Progenitor cell of endocrine pancreas (in vitro differentiated cells): ENCODE measurements at places on chromosomes 12 and 14. TPM values are rescaled to one million over a fixed set of nuclear protein-coding genes. Genes with fewer than 3 reads are reported as not detected.

Gene OAS2
- not detected in 2 replicates for total RNA-seq

- no peak for DNase-seq
- H3K27ac ChIP-seq = no peak overlapping the region
- H3K27me3 ChIP-seq = no peaks in the 10 kb centered on the region
These were observed 210.2 kb upstream of the RPL10L start for GRCh38 chr14:46861753-46862152.

DNA sequence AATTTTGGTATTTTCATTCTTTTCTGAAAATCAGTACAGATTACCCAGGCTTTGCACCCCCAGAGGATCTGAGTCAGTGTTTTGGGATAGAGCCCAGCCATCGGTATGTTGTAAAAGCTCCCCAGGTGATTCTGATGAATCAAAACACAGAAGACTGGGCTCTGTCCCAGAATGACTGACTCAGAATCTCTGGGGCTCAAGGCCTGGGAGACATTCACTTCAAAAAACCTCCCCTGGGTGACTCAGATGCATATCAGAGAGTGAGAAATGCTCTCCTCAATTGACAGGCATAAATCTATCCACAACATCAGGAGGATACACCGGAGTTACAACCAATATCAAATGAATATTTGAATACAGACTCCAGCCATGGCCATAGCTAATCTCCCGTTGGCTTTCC lies 32.6 kb downstream of the SLC35F4 start:
- H3K27ac ChIP-seq = no peak overlapping the region
- H3K4me1 ChIP-seq = no peaks in the 10 kb centered on the region
- no peak overlapping the region for H3K4me3 ChIP-seq
- no peaks in the 10 kb centered on the region for H3K36me3 ChIP-seq
- peaks cover 5% of the 10 kb centered on the region for H3K27me3 ChIP-seq

- H3K27me3 ChIP-seq = no peaks in the 10 kb centered on the region
- H3K27ac ChIP-seq = no peak overlapping the region
These were observed 2.0 kb upstream of the STON2 start for GRCh38 chr14:81402123-81402495.

Gene FSCB
- total RNA-seq = not detected in 2 replicates

GRCh38 chr12:91129662-91130362 lies 18.5 kb upstream of the LUM start:
- H3K36me3 ChIP-seq = no peaks in the 10 kb centered on the region
- DNase-seq = no peak
- H3K4me3 ChIP-seq = no peak overlapping the region
- no peaks in the 10 kb centered on the region for H3K4me1 ChIP-seq
- no peaks in the 10 kb centered on the region for H3K27me3 ChIP-seq

Gene ABHD12B
- not detected in 2 replicates for total RNA-seq

Gene CLEC9A
- not detected in 2 replicates for total RNA-seq

Gene ARHGDIB
- 0.79 and 1.7 TPM in 2 replicates for total RNA-seq

GRCh38 chr14:99578541-99579101 lies 25.4 kb downstream of the CCDC85C start:
- H3K4me1 ChIP-seq = peaks cover 65% of the 10 kb centered on the region
- H3K27me3 ChIP-seq = no peaks in the 10 kb centered on the region
- peak overlapping the region; percentile 20 for H3K4me3 ChIP-seq
- DNase-seq = no peak

DNA sequence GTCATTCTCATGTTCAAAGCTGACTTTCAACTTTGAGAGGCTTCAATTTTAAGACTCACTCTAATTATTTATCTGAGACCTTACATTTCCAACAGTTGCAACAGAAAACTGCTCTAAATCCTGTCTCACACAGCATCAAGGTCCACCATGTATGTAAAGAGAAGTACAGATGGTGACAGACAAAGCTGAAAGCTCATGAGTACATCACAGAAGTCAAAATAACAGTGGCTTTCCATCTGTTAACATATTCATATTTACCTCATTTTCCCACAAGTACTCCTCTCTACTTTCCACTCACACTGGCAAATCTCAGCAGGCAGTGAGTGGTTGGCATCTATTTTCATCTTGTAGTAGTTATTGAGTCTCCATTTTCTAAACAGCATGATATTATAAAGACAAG lies 192.0 kb downstream of the MDGA2 start:
- no peak for DNase-seq
- H3K27ac ChIP-seq = no peak overlapping the region
- no peaks in the 10 kb centered on the region for H3K4me1 ChIP-seq
- H3K27me3 ChIP-seq = no peaks in the 10 kb centered on the region

- peaks cover 64% of the 10 kb centered on the region for H3K27me3 ChIP-seq
- H3K4me1 ChIP-seq = peaks cover 27% of the 10 kb centered on the region
- H3K27ac ChIP-seq = no peak overlapping the region
- no peak for DNase-seq
These were observed 64.7 kb upstream of the ESRRB start for GRCh38 chr14:76311079-76311758.

- no peak overlapping the region for H3K4me3 ChIP-seq
- H3K4me1 ChIP-seq = peaks cover 31% of the 10 kb centered on the region
- no peak for DNase-seq
These were observed 58.1 kb upstream of the SRSF5 start for GRCh38 chr14:69708586-69709560.

Gene AQP2
- total RNA-seq = 0.29 and 1.0 TPM in 2 replicates

DNA sequence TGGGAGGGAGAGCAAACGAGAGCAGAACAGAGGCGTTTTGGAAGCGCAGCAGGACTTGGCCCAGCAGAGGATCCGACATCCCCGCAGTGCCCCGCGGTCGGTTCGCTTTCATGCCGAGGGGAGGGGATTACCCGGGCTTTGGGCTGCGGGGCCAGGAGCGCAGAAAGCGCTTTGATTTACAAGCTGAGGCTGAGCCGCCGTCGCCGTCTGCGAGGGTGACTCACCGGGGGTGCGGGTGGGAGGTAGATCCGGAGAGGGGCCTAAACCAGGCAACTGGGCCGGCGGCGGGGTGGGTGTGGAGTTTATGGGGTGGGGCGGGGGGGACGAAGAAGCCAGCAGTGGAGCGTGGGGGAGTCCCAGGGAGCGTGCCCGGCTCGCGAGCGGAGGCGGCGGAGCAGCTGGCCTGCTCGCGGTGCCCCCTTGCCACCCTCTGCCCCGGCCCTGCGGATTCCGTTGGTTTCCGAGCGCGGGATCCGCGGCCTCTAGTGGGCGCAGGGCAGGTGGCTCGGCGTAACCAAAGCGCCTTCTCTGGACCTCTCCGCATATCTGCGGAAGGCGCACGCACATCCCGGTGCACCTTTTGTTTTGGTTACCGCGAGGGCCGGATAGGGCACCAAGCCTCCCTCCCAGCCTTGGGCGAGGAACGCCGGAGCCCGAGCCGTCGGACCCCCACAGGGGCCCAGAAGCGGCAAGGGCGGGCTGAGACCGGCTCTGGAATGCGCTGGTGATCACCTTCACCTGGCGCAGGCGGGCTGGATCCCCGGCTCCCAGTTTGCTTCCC lies 2.6 kb downstream of the SIX4 start:
- peak; percentile 37 for DNase-seq
- peak overlapping the region; percentile 97 for H3K27ac ChIP-seq
- H3K36me3 ChIP-seq = peaks cover 7% of the 10 kb centered on the region
- peaks cover 18% of the 10 kb centered on the region for H3K4me1 ChIP-seq
- H3K27me3 ChIP-seq = no peaks in the 10 kb centered on the region

GRCh38 chr12:51349026-51349425 lies 2.5 kb upstream of the CELA1 start:
- peaks cover 2% of the 10 kb centered on the region for H3K27me3 ChIP-seq
- no peaks in the 10 kb centered on the region for H3K36me3 ChIP-seq
- H3K4me1 ChIP-seq = peaks cover 5% of the 10 kb centered on the region
- no peak for DNase-seq

DNA sequence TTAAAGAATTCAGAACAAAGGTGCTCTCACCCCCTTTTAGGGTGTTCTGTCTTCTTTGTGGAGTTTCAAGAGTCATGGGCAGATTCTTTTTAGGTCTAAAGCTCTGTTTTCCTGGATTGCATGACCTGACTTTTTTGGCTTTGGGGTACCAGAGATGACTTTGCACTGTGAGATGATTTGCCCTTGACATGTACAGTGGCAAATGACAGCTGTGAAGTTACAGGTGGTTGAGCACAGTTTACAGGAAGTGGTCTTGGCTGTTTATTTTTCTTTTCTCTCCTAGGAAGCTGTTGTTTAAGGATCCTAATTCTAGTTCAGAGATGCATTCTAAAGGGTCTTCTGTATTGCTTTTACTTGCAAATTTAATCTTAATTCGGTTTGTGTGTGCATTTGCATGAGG lies 83.8 kb upstream of the METAP2 start:
- peaks cover 2% of the 10 kb centered on the region for H3K36me3 ChIP-seq
- DNase-seq = no peak

DNA sequence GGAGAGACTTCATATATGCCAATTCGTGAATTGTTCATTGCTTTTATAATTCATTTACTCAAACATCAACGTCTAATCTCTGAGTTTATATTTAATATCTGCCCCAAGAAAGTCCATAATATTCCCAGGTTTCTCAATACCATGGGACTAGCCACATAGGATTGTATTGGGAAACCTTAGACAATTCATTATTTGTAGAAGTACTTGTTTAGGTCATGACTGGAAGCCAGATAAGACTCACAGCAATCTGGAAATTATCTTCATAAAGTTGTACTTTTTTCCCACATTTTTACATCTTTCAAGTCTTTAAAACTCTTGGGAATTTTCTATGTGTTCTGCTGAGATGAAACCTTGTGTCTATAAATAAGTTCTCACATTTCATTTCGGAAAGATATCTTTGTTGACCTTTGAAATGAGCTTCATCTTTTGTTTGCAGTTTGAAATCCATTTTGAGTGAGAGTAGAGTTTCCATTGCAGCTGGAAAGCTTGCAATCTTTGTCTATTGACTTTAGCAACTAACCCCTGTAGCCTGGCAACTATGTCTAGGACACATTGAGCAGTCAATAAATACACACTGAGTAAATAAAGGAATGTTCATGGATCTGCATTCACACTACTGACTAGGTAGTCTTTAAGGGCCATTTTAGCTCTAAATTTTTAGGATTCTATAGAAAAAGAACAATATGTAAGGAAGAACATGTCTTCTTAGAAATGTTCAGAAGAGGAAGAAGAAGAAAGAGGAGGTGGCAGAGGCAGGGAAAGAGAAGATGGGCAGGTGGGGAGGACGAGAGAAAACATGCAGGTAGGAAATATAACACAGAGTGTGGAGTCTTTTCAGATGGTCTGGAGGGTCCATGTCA lies 154.4 kb downstream of the LRIG3 start:
- no peak for DNase-seq
- H3K4me3 ChIP-seq = peak overlapping the region; percentile 54
- H3K36me3 ChIP-seq = peaks cover 10% of the 10 kb centered on the region
- no peaks in the 10 kb centered on the region for H3K27me3 ChIP-seq
- peak overlapping the region; percentile 97 for H3K27ac ChIP-seq

Gene CCDC184
- 0.12 TPM in 1 of 2 replicates, not detected in the other for total RNA-seq

- H3K36me3 ChIP-seq = peaks cover 5% of the 10 kb centered on the region
- peaks cover 36% of the 10 kb centered on the region for H3K4me1 ChIP-seq
- H3K27me3 ChIP-seq = peaks cover 14% of the 10 kb centered on the region
- no peak for DNase-seq
- no peak overlapping the region for H3K4me3 ChIP-seq
These were observed 61.7 kb upstream of the RFLNA start for GRCh38 chr12:124233041-124233796.

Gene ACRBP
- total RNA-seq = 5.0 and 5.6 TPM in 2 replicates

DNA sequence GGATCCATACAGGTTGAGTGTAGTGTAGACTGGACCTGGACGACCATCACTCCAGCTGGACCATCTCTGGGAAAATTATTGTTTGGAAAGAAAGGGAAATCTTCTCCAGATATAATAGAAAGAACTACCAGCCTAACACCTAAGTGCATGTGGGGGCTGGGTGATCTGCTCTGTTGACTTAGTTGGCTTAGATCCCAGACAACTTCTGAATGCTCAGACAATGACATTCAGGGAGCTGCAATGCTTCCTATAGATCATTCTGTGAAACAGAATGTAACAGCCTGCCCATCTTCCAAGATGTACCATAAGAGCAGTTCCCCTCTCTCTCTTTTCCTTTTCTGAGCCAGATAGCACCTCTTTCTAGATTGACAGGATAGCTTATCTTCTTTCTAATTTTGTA lies 572.8 kb upstream of the STXBP6 start:
- no peak for DNase-seq
- no peak overlapping the region for H3K27ac ChIP-seq
- no peak overlapping the region for H3K4me3 ChIP-seq
- no peaks in the 10 kb centered on the region for H3K27me3 ChIP-seq
- no peaks in the 10 kb centered on the region for H3K4me1 ChIP-seq
- no peaks in the 10 kb centered on the region for H3K36me3 ChIP-seq

Gene BHLHE41
- total RNA-seq = 0.46 and 0.78 TPM in 2 replicates

DNA sequence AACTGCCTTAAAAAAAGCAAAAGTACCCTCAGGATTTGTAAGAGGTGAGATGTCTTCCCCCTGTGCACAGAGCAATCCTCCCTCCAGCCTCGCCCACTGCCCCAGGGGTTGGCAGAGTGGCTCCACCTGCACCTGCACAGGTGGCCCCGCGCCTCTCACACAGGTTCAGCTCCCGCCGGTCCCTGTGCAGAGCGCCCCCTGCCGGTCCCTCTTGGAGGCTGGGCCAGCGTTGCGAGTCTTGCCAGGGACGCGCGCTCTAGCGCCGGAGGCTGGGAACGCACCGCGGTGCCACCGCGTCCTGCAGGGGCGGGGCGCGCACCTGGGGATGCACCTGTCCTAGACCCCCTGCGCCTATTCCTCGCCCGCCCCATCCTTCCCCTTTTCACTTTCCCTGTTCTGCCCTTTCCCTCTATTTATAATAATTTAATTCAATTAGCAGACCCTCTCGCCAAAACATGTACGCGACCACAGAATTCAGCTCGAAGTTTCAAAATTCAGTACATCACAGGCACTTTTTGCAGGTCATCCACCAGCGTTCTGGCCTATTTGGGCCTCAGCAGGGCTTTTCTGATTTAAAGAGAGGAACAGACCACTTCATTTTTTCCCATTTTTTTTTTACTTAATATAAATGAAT lies 618.6 kb downstream of the AACS start:
- H3K4me1 ChIP-seq = no peaks in the 10 kb centered on the region
- H3K27me3 ChIP-seq = peaks cover 61% of the 10 kb centered on the region
- DNase-seq = peak; percentile 92
- H3K27ac ChIP-seq = no peak overlapping the region

- no peak for DNase-seq
- H3K4me3 ChIP-seq = no peak overlapping the region
- no peaks in the 10 kb centered on the region for H3K27me3 ChIP-seq
These were observed 41.8 kb upstream of the SMUG1 start for GRCh38 chr12:54230555-54230954.

GRCh38 chr12:82874945-82875344 lies 188.2 kb downstream of the TMTC2 start:
- no peak for DNase-seq
- H3K4me3 ChIP-seq = no peak overlapping the region
- no peaks in the 10 kb centered on the region for H3K27me3 ChIP-seq
- no peaks in the 10 kb centered on the region for H3K36me3 ChIP-seq

GRCh38 chr12:71455028-71455737 lies 15.6 kb downstream of the LGR5 start:
- no peak overlapping the region for H3K27ac ChIP-seq
- H3K36me3 ChIP-seq = no peaks in the 10 kb centered on the region
- no peak for DNase-seq
- no peak overlapping the region for H3K4me3 ChIP-seq
- H3K27me3 ChIP-seq = peaks cover 73% of the 10 kb centered on the region

GRCh38 chr12:90627180-90627896 lies 327.6 kb downstream of the CCER1 start:
- H3K4me3 ChIP-seq = no peak overlapping the region
- H3K4me1 ChIP-seq = peaks cover 19% of the 10 kb centered on the region
- no peak overlapping the region for H3K27ac ChIP-seq
- DNase-seq = no peak

Gene TAS2R20
- 3.8 and 4.0 TPM in 2 replicates for total RNA-seq

Gene FAM186B
- 0.20 and 0.24 TPM in 2 replicates for total RNA-seq
